Stimulated activated CD8-positive, alpha-beta memory T cell treated with anti-CD3 and anti-CD28 coated beads, Interleukin-2, amount 100 ng/mL, for 1 hour (primary cell): ENCODE measurements at places on chromosomes 6 and 20.

DNA sequence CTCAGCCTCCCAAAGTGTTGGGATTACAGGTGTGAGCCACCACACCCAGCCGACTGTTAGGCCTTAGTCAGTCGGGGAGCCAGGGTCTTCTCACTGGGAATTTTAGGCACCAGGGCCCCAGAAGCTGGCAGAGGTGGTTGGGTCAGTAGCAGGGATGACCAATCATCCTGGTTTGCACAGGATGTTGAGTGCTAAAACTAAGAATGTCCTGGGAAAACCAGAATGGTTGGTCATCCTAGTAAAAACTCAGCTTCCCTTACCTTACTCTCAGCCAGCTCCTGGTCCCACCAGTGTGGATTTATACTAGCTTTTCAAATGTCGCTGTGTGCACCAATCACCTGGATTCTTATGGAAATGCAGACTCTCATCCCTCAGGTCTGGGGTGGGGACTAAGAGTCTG lies 31.8 kb downstream of the KCNG1 start:
- DNase-seq = no peak

DNA sequence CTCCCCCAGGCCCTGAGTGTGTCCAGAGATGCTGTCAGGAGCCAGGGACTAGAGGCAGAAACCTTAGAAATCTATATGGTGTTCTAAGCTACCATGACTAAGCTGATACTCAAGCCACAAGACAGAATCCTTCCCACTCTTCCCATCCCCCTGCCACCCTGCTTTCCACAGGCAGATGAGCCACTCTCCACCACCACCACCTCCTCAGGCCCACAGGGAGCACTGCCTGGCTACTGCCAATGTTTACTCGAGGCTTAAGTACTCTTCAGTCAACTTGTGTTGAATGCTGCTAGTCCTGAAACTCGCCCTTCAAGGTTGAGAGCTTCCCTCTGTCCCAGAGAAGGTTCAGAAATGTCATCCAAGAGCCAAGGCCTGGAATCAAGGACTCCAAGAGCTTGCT lies 56.2 kb downstream of the CENPW start:
- no peak for DNase-seq

DNA sequence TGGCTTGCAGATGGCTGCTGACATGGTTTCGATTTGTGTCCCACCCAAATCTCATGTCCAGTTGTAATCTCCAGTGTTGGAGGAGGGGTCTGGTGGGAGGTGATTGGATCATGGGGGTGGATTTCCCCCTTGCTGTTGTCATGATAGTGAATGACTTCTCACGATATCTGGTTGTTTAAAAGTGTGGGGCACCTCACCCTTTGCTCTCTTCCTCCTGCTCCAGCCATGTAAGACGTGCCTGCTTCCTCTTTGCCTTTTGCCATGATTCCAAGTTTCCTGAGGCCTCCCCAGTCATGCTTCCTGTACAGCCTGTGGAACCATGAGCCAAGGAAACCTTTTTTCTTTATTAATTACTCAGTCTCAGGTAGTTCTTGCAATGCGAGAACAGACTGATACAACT lies 77.6 kb upstream of the FUCA2 start:
- no peak for DNase-seq

DNA sequence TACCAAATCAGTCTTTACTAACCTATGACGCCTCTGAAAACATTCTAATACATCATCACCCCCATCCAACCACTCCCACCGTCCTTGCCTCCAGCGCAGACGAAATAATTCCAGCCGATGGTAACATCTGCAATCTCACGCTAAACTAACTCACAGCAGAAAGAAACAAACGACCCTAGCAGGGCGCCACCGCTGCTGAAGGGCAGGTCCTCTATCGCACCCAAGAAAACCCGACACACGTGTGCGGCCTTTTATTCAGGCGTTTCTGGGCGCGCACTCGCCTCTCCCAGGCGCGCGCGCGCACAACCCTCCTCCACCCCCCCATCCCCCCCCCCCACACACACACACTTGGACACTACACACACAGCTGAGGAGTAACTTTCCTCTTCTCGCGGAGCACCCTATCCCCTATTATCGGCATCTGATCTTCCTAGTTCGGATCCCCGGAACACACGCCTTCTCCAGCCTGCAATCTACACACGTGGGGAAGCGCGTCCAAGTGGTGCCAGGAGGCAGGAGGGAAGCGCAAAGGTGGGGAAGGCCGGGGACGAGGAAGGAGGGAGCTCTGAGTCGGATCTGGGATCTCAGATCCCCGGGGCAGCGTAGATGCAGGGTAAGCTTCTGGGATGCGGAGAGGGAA lies 1.4 kb downstream of the GFOD1 start:
- no peak for DNase-seq

GRCh38 chr6:33192105-33192646 lies at the start of gene COL11A2:
Gene COL11A2, minus strand, starts transcription at chr6:33192467. Its CDS starts 227 bp downstream, at chr6:33192240.
- no peak for DNase-seq

GRCh38 chr6:21915707-21916260 lies 322.2 kb downstream of the SOX4 start:
- no peak for DNase-seq

DNA sequence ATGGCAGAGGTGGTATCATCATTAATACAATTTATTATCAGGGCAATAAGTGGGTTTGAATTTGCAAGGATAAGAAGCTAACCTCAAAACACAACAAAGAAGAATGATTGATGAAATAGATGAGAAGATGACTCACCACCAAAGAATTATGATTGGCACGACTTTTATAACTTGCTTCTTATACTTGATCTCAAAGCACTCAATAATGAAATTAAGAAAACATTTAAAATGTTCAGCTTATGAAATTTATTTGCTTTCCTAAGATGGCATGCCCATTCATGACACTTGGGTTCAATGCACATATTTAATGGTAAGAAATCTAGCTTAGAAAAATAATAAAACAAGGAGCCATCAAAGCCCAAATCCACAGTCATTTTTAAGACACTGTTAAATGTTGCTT lies 477.5 kb downstream of the GJA1 start:
- DNase-seq = no peak

DNA sequence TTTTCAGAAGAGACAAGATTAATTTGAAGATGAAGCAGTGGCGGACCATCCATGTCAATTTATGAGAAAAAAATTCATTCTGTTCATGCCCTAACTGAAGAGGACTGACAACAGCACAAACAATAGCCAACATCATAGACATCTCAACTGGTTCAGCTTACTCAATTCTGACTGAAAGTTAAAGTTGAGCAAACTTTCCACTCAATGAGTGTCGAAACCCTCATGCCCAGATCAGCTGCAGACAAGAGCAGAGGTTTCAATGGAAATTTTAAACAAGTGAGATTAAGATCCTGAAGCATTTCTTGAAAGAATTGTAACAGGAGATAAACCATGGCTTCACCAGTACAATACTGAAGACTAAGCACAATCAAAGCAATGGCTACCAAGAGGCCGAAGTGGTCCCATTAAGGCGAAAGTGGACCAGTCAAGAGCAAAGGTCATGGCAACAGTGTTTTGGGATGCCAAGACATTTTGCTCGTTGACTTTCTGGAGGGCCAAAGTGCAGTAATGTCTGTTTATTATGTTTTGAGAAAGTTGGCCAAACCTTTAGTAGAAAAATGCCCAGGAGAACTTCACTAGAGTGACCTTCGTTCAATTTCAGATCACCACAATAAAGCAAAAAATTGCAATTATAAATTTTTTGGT lies 6.1 kb upstream of the SFT2D1 start:
- DNase-seq = no peak

DNA sequence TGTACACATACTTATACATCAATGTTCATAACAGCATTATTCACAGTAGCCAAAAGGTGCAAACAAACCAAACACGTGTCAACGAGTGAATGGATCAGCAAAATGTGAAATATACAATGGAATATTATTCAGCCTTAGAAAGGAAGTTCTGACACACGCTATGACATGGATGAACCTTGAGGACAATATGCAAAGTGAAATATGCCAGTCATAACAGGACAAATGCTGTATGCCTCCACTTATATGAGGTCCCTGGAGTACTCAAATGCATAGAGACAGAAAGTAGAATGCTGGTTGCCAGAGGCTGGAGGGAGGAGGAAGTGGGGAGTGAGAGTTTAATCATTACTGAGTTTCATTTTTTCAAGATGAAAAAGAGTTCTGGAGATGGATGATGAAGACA lies 37.8 kb upstream of the IGF2R start:
- no peak for DNase-seq

DNA sequence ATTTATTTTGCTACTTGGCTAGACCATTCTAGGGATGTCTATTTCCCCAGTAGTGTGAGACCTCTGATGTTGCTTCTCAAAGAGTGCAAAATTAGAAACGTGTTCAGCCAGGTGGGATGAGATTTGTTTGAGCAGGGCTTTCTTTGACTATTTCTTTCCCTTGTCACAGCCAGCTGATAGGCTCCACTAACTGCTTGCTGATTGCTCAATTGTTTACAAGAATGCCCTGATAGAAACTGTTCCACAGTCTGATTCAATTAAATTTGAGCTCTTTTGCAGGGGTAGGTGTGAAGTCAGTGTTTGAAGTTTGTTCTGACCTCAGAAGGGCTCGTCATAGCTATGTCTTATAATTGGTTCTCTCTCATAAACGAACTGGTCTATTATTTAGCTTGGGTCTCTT lies 220.5 kb downstream of the FNDC1 start:
- DNase-seq = no peak

DNA sequence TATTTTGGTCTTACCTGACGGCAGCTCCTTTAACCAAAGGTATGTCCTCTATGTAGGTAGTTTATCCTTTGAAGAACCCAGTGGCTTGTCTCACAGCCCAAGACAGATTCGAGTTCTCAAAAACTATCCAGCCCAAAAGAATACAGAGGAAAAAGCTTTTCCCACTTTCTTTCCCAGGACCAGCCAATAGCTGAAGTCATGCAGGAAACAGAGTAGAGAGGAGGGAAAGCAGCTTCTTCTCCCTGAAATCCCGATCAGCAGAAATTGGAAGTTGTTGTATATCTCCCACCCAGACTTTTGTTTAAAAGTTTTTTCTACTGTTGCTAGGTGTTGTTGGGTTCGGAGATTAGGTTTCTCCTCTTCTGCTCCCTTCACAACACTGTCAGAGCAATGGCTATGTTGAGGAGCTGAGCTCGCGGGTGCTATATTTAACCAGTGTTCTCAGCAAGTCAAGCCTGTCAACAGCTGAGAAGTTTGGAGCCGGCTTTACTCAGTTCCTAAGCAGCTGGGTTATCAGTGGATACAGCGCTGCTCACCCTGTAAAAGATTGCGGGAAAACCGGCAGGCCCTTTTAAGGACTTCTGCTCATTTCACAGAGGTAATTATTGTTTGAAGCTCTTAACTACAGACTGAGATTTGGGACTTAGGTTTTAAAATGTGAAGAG lies at the start of gene FILIP1:
Gene FILIP1 (minus strand): TSS at position 401 of the 665 bp plus-strand sequence. CDS start 78,828 bp downstream, outside the sequence.
- no peak for DNase-seq

GRCh38 chr20:51666126-51666525 lies 102.1 kb downstream of the ATP9A start:
- no peak for DNase-seq

GRCh38 chr20:2692036-2692885 lies at the start of gene EBF4:
Gene EBF4, plus strand, starts transcription at chr20:2692780. Its CDS starts 866 bp downstream, at chr20:2693646.
- no peak for DNase-seq

DNA sequence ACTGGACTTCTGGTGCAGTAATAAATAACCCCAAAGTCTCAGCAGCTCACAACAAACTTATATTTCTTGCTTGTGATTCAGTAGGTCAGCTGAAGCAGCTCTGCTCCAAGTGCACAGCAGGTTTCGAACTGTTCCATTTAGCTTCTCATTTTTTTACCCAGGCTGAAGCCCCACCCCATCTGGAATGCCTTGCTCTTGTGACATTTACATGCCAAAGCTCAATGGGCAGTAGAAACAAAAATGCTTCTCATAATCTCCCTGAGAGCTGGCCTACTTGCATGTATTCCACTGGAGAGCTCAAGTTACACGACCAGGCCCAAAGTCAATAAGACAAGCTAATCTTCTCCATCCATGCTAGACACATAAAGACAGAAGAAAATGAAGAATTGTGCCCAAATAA lies 165.2 kb downstream of the HAO1 start:
- DNase-seq = no peak

- no peak for DNase-seq
Measured at GRCh38 chr20:35093267-35093884, 769 bp upstream of the TRPC4AP start.

DNA sequence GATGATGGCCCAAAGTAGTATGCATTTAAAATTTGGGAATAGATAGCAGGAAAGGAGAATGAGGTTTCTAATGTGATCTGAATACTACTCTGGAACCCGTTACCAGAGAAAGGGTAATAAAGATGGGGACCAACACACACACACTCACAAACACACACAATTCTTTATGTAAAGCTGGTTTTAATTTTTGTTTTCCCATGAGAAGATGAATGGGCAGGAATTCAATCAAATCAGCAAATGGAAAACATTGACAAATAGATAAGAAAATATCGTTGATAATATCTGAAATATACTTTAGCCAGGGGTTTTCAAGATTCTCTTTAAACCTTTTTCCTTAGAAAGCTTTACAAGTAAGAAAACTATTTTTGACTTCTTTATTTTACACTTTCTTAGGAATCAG lies 303.0 kb downstream of the PRL start:
- no peak for DNase-seq

DNA sequence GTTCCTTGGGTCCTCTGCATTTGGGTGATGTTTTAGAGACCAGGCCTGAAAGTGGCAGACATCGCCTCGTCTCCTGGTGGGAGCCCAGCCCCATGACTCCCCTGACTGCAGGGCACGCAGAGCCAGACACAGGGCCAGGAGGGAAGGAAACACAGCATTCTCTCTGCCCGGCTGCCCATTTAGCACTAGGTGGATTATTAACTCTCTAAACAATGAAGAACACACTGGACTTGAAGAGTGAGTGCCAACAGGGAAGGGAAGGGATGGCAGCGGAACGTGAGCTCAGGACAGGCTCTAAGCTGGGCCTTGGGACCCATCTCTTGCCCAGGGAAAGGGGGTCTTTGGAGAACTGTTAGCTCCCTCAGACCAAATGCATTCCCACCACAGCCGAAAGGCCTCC lies 80.4 kb downstream of the TBXT start:
- no peak for DNase-seq

- DNase-seq = no peak
Measured at GRCh38 chr6:167499161-167499660, 174.3 kb downstream of the TTLL2 start.

GRCh38 chr20:47705497-47705856 lies 79.8 kb downstream of the SULF2 start:
- no peak for DNase-seq

- DNase-seq = no peak
Measured at GRCh38 chr20:7274870-7275269, 507.4 kb downstream of the BMP2 start.

GRCh38 chr6:132400883-132401617 lies at the start of gene MOXD1:
Gene MOXD1, minus strand, starts transcription at chr6:132401475. Its CDS starts 49 bp downstream, at chr6:132401426.
- no peak for DNase-seq

- no peak for DNase-seq
Measured at GRCh38 chr6:122401104-122401503, 1.7 kb downstream of the HSF2 start.
